ENCODE measurements at places on chromosomes 12 and 14.

GRCh38 chr14:101828046-101828445 is 66.5 kb downstream of the PPP2R5C start:
- DNase-seq, result no peak

GRCh38 chr14:104350463-104351185 is 212.2 kb downstream of the KIF26A start:
- no peak for DNase-seq

DNA sequence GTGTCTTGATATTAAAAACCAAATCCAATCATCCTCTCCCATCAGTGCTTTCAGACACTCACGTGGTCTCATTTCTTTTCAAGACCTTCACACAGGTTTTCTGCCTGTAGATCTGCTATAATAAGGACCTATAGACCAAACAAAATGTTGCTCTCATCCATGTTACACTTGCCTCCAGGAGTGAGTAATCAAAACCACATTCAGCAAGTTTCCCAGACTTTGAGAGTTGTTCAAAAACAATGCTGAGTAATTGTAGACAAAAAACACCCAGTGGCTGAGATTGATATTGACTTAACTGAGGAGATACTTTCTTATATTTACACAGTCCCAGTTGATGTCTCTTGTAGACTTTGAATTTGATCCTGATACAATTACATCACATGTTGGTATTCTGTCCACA is 383.1 kb downstream of the TMEM132D start:
- DNase-seq, result no peak

DNA sequence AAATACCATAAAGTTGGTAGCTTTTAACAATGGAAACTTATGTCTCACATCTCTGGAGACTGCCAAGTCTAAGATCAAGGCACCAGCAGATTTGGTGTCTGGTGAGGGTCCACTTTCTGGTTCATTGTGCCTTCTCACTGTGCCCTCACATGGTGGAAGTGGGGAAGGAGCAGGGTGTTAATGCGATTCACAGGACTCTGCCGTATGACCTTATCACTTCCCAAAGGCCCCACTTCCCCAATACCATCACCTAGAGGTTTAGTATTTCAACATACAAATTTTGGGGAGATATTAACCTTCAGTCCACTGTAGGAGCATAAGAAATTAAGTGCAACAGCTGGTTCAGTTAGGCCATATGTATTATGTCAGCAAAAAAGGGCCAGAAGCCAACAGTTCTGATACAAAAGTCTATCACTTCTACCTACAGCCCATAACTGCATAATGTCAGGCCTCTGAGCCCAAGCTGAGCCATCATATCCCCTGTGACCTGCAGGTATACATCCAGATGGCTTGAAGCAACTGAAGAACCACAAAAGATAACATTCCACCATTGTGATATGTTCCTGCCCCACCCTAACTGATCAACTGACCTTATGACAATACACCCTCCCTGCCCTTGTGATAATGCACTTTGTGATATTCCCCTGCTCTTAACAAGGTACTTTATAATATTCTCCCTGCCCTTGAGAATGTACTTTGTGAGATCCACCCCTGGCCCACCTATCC is 24.7 kb downstream of the DDHD1 start:
- DNase-seq, result no peak

DNA sequence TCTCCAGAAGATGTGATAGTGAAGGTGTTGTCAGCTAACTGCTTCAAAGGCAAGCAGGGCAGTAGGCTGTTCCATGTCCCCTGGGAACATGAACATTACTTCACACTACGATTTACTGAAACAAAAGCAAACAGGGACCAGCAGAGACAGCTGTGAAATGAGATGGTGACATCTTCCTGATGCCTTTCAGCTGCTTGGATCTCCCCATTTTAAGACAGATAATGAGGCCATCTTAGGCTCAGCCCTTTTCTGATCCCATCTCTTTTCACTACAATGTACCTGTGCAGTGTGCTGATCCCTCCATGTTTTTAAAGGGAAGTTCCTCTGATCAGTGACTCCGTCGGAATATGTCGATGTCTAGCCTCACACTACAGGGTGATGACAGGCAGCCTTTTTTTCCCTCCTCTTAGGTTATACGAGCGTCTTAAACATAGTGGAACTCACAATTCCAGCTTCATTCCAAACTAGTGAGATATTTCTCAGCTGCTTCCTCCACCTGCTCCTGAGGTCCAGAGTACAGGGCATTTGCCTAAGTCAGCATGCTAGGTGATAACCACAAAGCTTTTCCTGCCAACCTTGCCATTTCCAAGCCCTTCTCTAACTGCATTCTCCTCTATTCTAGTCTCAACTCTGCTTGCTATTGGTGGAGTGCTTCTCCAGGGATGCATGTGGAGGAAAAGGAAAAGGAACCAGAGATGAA is 87.6 kb upstream of the EGLN3 start:
- no peak for DNase-seq

DNA sequence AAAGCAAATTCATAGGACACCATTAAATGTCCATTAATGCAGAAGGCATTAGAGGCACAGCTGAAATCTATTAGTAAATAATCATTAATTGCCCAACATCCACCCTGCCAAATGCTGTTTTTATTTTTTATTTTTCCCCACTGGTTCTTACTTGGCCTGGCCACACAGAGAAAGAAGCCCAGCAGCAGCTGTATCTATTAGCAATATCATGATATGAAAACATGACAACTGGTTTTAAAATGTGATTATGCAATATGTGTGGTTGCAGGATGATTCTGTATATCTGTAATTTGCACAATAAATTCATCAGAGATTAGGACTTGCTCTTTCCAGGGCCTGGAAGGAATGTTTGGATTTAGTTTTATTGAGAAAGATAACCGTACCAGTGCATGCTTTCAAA is 44.9 kb downstream of the SIX6 start:
- DNase-seq, result no peak

DNA sequence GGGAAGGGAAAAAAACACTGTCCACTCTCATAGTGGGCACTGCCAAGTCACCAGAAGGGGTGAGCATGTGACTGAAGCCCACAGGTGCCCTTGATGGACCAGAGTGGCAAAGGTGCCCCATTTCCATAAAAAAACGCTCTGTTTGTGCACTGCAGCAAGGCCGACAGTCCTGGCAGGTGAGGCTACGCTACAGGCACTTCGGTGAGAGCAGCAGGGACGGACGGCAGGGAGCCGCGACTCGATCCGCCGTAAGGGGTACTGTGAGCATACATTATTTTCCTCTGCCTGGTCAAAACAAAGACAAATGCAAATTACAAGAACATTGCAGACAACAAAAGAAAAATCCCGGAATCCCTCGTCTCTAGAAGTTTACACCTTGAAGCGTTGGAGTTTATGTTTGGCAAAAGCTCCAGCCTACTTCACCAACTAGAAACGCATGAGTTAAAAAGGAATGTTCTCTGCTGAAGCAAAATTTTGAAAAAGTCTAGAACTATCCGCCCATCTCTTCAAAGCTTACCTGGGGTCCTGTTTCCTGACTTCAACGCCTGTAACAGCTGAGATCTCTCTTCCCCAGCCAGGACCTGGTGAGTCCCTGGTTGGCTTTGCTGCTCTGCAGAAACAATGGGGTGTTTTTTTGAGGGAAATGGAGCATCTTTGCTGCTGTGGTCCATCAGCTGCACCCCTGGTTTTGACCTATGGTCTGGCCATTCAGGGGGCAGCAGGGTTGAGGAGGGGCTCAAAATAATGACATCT is 52.9 kb upstream of the RFLNA start:
- no peak for DNase-seq

- DNase-seq, result no peak
Observed at GRCh38 chr12:32706335-32707024, 27.4 kb downstream of the DNM1L start.

GRCh38 chr12:99444859-99445316 is 202.7 kb upstream of the GARIN6 start:
- peak; percentile 18 for DNase-seq
